NCI-H2227 treated with DMSO at 0.1 percent for 48 hours (cell line): ENCODE measurements at places on chromosomes 7 and 10.

DNA sequence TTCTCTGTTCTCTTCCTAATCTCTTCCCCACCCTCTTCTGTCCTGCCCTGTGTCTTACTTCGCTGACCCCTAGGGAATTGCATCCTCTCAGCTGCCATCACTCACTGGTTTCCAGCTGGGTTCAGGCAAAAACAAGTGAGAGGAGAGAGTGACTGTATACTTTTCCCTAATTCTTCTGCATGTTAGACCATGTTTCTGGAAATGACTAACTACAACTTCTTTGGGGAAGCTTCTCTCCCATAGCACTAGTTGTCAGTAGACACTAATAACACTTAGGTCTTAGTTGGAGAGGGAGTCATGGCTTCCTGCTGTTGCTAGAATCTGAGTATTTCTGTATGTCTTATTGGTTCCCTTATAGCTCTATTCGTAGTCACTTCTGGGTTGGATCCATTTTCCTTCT is 299.0 kb upstream of the FZD1 start:
- no peak for DNase-seq

DNA sequence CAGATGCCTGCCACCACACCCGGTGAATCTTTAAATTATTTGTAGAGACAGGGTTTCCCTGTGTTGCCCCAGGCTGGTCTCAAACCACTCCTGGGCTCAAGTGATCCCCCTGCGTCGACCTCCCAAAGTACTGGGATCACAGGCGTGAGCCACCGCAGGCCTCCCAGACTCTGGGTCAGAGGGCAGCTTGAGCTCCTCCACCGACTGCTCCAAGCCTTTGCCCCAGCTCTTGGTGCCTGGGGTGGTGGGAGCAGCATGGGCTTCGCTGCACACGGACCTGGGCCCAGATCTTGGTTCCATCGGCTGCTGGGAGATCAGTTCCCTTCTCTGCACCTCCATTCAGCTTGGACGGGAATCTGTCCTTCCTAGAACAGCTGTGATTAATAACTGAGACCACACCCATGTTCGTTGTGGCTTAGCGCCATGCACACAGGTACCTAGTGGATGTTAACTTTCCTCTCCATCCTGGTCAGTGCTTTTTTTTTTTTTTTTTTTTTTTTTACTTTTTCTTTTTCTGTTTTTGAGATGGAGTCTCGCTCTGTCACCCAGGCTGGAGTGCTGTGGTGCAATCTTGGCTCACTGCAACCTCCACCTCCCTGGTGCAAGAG is 125.3 kb downstream of the CUX1 start:
- DNase-seq = no peak

- DNase-seq = no peak
Measured at GRCh38 chr10:90417029-90417428, 440.8 kb downstream of the HTR7 start.

GRCh38 chr7:16984375-16984774 is 102.6 kb upstream of the AGR3 start:
- no peak for DNase-seq

DNA sequence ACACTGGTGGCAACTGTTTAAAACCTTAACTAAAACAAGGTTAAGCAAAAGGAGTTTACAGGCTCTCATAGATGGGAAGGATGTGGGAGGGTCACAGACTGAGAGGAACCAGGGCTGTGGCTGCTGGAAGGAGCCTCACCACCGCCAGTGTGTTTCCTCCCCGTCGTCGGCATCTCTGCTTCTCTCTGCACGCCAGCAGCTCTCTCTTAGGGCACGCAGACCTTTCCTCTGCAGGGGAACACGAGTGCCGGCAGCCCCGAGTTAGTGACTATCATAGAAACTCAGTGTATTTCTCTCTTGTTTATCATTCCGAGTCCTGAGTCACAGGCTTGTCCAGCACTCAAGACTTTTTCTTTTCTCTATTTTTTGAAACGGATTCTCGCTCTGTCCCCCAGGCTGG is 8.1 kb upstream of the SH2D4B start:
- no peak for DNase-seq

DNA sequence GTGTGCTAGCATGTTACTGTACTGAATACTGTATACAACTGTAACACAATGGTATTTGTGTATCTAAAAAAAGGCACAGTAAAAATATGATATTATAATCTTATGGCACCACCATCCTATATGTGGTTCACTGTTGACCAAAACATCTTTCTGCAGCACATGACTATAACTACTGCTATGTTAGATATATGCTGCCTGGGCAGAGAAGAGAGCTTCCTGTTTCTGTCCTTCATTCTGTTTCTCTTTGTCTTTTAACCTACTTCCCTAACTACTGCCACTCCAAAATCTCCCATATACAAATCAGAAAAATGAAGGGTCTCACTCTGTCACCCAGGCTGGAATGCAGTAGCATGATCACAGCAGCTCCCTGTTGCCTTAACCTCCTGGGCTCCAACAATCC is 8.8 kb upstream of the FGL2 start:
- DNase-seq = no peak

DNA sequence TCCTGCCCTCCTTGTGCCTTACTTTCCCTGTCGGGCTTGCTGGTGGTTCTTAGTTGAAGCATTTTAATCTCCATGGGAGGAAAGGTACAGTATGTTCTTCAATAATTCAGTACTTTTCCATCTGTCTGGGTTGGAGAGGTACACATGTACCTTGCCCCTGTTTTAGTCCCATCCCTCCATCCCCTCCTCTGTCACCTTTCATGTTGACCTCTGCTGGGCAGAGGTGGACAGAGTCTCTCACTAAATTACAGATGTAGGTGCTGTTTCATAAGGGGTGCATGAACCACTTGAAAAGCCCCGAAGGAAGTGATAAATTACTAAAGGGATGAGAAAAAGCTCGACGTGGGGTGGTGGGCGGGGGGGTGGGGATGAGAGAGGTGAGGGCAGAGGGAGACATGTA is 5.4 kb downstream of the AGFG2 start:
- no peak for DNase-seq

- no peak for DNase-seq
Measured at GRCh38 chr7:31258391-31258790, 82.1 kb downstream of the NEUROD6 start.

DNA sequence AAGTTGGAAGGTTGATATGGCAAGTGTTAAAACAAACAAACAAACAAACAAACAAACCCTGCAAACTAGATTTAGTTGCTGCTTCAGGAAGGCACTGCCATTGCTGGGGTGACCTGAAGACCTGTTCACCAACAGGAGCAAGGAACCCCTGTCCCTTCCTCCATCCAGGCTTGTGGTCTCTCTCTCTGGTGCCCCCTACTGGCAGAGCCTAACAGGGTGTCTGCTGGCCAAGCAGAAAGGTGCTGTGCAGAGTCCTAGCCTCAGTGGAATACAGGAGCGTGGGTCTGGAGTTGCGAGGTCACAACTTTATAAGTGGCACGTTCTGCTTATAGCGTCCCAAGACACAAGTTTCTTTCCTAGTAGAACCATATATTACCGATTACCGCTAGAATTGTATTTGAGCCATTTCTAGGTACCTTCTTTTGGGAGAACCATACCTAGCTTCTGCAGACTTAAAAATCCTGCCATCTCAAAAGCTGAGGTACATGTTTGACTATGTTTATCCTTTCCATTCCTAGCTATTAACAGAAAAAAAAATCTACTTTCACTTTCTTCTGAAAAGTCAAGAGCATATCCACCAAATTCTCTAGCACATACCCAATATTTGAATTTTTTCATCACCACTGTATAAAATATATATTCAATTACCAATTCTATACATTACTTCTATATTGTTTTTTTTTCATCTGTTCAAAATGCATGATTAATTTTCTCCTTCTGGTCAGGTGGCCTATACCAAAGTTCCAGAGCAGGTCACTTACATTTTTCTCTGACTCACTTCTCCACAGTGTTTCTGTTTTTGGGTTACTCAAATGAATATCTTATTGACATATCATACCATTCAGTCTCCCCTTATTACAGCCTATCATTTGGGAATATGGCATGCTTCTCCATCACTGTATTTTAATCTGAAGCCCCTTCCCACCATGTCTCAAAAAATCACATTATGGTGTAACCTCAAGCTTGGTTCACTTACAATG is 29.1 kb upstream of the CALD1 start:
- no peak for DNase-seq

GRCh38 chr7:126541406-126541805 is 711.3 kb downstream of the GRM8 start:
- no peak for DNase-seq
